ENCODE measurements at places on chromosomes 5 and 9.

DNA sequence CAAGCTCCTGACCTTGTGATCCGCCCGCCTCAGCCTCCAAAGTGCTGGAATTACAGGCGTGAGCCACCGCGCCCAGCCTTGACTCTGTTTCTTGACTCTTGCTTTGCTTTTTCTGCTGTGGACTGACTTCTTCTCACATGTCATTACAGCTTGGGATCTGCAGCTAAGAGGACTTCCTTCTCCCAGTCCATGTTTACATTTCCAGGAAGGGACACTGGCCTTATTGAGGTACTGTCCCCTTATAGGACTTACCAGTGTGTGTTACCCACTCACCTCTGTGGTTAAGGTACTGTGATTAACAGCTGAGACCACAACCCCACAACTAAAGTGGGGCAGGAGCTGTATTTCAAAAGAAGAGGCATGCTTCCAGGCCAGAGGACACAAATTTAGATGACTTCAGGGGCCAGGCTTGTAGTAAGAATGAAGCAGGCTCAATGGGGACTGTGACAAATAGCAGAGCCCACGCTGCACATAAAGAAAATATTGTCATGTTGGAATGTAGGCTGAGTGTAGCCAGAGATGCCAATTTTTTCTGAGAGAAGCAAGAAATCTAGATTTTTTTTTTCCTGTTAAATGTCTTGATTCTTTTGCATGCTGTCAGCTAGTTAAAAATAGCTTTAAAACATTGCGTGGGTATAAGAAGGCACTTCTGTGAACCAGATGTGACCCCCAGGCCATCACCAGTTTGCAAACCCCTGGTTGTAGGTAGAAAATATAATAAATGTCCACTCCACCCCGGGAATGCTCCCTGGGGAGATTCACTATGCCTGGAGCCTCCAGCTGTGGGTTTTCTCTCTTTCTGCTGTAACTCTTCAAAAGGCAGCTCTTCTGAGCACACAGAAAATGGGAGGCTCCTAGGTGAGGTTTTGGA lies 75.0 kb downstream of the PTPDC1 start:
- no peak for DNase-seq

- DNase-seq, result no peak
Measured at GRCh38 chr5:7261049-7261448, 134.9 kb upstream of the ADCY2 start.

DNA sequence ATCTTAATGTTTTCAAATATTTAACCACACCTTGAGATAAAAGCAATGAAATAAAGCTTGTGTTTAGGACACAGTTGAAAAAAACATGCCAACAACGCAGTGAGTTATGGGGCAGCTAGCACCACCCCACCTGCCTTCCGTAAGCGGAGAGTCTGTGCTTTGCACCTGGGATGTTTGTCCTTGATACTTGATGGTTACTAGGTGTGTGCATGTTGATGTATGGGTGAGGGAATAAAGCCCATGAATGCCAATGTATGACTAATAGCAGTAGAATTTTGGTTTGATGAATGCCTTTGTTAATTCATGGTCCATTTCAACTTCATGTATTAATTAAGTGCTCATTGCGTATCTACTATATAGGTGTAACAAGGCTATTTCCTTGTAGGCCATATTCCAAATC lies 74.0 kb downstream of the PCSK5 start:
- no peak for DNase-seq

GRCh38 chr9:21789541-21790037 lies 12.8 kb upstream of the MTAP start:
- DNase-seq, result no peak

Data from stimulated activated CD8-positive, alpha-beta memory T cell treated with anti-CD3 and anti-CD28 coated beads, Interleukin-12 subunit alpha, Interleukin-12 subunit beta, amount 100 ng/mL, for 1 hour (primary cell).